Right atrium auricular region (tissue), 2 donors: ENCODE measurements at places on chromosomes 16 and 17.

DNA sequence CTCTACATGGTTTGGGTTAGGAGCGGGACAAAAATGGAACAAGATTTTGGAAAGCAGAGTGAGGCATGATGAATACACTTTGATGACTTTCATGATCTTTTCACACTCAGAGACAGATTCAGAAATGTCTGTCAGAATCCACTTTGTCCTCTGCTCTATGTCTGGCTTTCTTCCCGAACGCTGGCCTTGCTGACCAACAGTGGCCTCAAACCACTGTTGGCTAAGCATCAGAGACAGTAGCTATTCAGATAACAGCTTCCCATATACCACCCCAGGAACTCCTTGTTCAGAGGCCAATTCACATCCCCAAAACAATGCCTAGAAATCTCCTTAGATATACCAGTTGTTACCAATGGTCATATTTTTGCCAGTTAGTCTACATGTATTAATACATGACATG is 40.9 kb downstream of the FBXL20 start:
- H3K4me3 ChIP-seq, result no peak overlapping the region
- no peaks in the 10 kb centered on the region for H3K27me3 ChIP-seq
- no peak overlapping the region for H3K27ac ChIP-seq
- H3K4me1 ChIP-seq, result no peaks in the 10 kb centered on the region

GRCh38 chr16:87554754-87555427 is 47.4 kb upstream of the JPH3 start:
- H3K27ac ChIP-seq, result no peak overlapping the region
- no peaks in the 10 kb centered on the region for H3K27me3 ChIP-seq
- H3K4me3 ChIP-seq, result no peak overlapping the region
- H3K4me1 ChIP-seq, result no peaks in the 10 kb centered on the region

DNA sequence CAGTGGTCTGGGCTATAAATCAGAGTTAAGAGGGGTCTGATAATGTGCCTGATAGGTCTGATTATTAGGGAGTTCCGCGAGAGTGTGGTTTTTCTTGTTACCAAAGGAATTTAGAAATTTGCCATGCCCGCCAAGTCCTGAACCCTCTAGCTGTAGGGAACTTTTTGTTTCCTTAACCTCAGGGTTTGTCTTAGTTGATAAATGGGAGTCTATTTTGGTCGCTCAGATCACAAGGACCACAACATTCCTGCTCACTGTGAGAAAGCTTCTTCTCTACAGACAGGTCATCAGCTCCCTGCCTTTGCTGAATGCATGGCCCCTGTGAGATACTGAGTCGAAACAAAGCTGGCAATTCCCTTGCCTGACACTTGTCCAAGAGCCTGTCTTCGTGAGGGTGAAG is 497.8 kb downstream of the HS3ST4 start:
- H3K4me1 ChIP-seq, result no peaks in the 10 kb centered on the region
- no peaks in the 10 kb centered on the region for H3K36me3 ChIP-seq
- DNase-seq, result no peak
- no peak overlapping the region for H3K4me3 ChIP-seq
- H3K27me3 ChIP-seq, result no peaks in the 10 kb centered on the region

DNA sequence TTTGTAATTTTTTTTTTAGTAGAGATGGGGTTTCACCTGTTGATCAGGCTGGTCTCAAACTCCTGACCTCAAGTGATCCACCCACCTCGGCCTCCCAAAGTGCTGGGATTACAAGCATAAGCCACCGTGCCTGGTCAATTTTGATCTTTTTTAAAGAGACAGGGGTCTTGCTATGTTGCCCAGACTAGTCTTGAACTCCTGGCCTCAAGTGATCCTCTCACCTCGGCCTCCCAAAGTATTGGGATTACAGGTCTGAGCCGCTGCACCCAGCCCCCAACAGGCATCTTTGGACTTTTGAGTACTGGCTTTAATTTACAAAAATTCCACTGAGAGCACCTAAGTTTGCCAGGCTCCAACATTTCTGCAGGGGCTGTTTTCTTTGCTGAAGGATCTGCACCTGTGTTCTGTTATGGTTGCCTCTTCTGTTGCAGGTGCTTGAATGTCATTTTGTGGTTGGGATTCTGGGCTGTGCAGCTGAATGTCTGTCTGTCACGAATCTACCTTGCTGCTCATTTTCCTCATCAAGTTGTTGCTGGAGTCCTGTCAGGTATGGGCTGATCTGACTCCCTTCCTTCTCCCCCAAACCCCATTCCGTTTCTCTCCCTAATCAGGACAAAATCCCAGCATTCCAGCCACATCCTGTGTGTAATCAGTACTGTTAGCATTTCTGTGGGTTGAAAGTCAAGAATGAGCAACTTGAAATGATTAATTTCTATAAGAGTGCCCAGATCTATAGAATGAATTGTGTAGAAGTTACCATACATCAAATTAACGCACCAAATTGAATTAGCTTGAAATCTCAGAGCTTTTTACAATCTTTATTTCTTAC is 8.5 kb downstream of the G6PC1 start:
- H3K4me1 ChIP-seq, result no peaks in the 10 kb centered on the region
- no peaks in the 10 kb centered on the region for H3K36me3 ChIP-seq
- H3K27me3 ChIP-seq, result no peaks in the 10 kb centered on the region
- DNase-seq, result no peak
- H3K27ac ChIP-seq, result no peak overlapping the region
- H3K4me3 ChIP-seq, result no peak overlapping the region

- no peak overlapping the region for H3K27ac ChIP-seq
- H3K36me3 ChIP-seq, result no peaks in the 10 kb centered on the region
- H3K4me3 ChIP-seq, result no peak overlapping the region
- no peak for DNase-seq
Measured at GRCh38 chr17:8859027-8859803, 8.3 kb downstream of the PIK3R6 start.

- H3K4me1 ChIP-seq, result no peaks in the 10 kb centered on the region
- DNase-seq, result no peak
- no peaks in the 10 kb centered on the region for H3K27me3 ChIP-seq
- H3K36me3 ChIP-seq, result no peaks in the 10 kb centered on the region
- H3K4me3 ChIP-seq, result no peak overlapping the region
Measured at GRCh38 chr17:15184872-15185624, 80.1 kb downstream of the PMP22 start.

- H3K4me3 ChIP-seq, result no peak overlapping the region
- H3K27ac ChIP-seq, result no peak overlapping the region
- H3K27me3 ChIP-seq, result no peaks in the 10 kb centered on the region
Measured at GRCh38 chr17:27608328-27609230, 22.4 kb upstream of the LGALS9 start.

DNA sequence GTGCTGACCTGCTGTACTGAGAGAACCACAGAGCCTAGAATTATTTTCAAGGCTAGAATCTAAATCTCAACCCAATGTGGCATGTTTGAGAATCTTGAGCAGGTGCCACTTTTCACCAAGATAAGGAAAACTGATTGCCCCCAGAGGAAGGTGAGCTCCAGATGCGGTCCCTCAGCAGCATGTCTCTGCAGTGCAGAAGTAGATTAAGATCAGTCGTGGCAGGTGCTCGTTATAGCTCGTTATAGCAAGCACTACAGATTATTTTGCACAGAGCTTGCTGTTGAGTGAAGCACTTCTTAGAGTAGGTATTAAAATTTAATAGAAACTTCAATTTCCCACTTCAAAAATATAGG is 176.0 kb downstream of the AATF start:
- no peaks in the 10 kb centered on the region for H3K27me3 ChIP-seq
- H3K4me3 ChIP-seq, result no peak overlapping the region
- H3K4me1 ChIP-seq, result no peaks in the 10 kb centered on the region
- DNase-seq, result no peak
- H3K27ac ChIP-seq, result no peak overlapping the region

GRCh38 chr17:35101036-35101435 is 18.6 kb downstream of the RAD51D start:
- H3K27ac ChIP-seq, result no peak overlapping the region
- H3K4me3 ChIP-seq, result no peak overlapping the region
- H3K36me3 ChIP-seq, result peaks cover 33% of the 10 kb centered on the region
- no peaks in the 10 kb centered on the region for H3K27me3 ChIP-seq
- DNase-seq, result no peak

DNA sequence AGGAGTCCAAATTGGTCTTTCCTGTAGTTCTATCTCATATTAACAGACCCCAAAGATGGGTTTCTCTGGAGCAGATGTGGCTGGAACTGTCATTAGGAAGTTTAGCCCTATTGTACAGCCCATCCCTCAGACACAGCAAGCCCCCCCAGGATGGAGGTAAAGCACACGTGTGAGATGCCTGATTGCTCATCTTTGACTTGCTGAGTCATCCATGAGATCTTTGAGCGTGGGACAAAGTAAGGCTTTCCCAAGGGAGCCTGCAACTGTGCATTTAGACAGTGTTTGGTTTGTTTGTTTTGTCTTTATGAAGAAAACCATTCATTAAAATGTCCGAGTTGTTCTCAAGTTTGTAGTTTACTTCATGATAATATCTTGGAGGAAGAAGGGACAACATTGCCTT is 145.3 kb upstream of the CDH13 start:
- DNase-seq, result no peak
- no peaks in the 10 kb centered on the region for H3K36me3 ChIP-seq
